ENCODE measurements at places on chromosomes 12 and 14.

DNA sequence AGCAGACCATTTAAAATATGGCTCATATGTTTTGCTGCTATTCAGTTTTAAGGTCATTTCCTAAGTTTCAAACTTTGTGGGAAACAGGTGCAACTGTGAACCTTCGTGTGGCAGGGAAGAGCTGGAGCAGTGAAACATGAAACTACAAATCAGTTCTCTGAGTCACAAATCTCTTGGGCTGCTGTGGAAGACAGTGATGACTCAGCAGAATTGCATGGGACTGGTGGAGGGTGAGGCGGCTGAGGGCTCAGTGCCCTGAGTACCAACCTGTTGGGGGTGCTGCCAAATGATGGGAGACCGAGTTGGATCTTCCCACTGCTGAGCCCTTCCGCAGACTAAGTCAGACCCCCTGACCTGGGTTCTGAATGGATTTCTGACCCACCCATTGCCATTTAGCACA, 8.4 kb upstream of the CALM1 start:
- no peak for DNase-seq

- no peak for DNase-seq
These were observed 176.6 kb upstream of the CDKN3 start for GRCh38 chr14:54220071-54220703.

- DNase-seq, result no peak
These were observed 148.6 kb downstream of the TSPAN9 start for GRCh38 chr12:3225796-3226180.

DNA sequence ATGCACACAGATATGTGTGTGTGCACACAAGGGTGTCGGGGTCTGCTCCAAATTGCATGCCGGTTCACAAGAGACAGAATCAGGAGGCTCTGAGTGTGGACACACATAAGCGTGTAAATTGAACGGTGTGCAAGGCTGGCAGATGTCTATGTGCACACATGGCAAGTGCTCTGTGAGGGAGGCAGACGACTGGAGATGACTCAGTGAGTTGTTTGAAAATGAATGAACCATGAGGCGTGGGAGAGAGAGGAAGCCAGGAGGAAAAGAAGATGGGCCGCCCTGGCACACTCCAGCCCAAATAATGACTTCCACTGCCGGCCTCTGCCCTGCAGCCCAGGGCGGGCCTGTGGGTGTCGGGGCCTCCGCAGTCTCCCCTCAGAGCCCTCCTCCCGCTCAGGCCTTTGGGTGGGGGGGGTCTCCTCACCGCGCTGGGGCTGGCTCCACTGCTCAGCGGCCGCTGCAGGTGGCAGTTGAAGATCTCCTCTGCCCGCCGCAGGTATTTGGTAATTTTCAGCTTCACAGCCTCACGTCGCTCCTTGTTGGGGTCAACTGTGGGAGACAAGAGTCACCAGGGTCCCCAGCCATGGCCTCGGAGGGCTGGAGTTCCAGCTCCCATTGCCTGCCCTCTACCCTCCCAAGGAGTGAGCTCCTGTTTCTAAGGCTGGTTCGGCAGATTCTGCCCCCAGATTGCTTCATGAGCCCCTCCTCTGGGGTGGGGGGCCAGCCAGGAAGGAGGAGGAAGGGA, 3.5 kb downstream of the RPS6KL1 start:
- no peak for DNase-seq

Data from stimulated activated CD4-positive, alpha-beta T cell treated with anti-CD3 and anti-CD28 coated beads, Interleukin-1b, Interleukin-23, amount 100 ng/mL, for 24 hours (primary cell).